Dermis microvascular lymphatic vessel endothelial cell (primary cell): ENCODE measurements at places on chromosomes 2 and 18. TPM values are rescaled to one million over a fixed set of nuclear protein-coding genes. Genes with fewer than 3 reads are reported as not detected.

DNA sequence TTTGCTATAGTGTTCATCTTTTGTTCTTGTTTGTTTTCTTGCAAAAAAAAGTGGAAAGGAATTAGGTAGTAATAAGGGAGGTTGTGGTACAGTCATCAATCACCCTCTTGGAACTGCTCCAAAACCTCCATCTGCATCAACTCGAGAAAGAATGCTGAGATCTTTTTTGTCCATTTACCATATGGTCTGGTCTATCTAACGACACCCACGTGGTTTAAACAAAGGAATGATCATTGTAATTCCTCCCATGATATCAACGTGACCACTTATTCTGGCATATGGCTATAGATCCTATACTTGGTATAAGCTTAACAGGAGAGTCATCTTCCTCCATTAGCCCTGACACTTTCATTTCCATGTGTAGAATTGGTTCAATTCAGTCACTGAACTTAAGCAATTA is 1025.3 kb upstream of the NXPH2 start:
- no peak for DNase-seq

- DNase-seq: no peak
Observed at GRCh38 chr2:69509011-69509749, 71.9 kb upstream of the NFU1 start.

The TRIM43 gene
- total RNA-seq: not detected in 2 replicates

The TEX44 gene
- not detected in 2 replicates for total RNA-seq

The WDCP gene
- total RNA-seq: 8.2 and 8.7 TPM in 2 replicates

The PSD4 gene
- 0.39 and 0.51 TPM in 2 replicates for total RNA-seq
